ENCODE measurements at places on chromosomes 11 and 22. TPM values are rescaled to one million over a fixed set of nuclear protein-coding genes. Genes with fewer than 3 reads are reported as not detected.

SAA4 gene
- not detected for total RNA-seq

TREH gene
- not detected for total RNA-seq

CFAP300 gene
- 2.0 TPM for total RNA-seq

ZMAT5 gene
- 27.3 TPM for total RNA-seq

TRIM49 gene
- total RNA-seq, result not detected

CHRDL2 gene
- total RNA-seq, result not detected

DLAT gene
- 15.1 TPM for total RNA-seq

ZBTB16 gene
- 49.4 TPM for total RNA-seq

APOA4 gene
- total RNA-seq, result not detected

ADM2 gene
- 14.5 TPM for total RNA-seq

TYR gene
- total RNA-seq, result not detected

POU2AF2 gene
- total RNA-seq, result not detected

SCGB1D2 gene
- total RNA-seq, result not detected

KLHDC7B gene
- total RNA-seq, result 2.4 TPM

TUG1 gene
- 49.4 TPM for total RNA-seq

TEX12 gene
- not detected for total RNA-seq

RCOR2 gene
- 7.8 TPM for total RNA-seq

FAM181B gene
- not detected for total RNA-seq

SPDYC gene
- total RNA-seq, result not detected

GLB1L3 gene
- not detected for total RNA-seq

GLYAT gene
- total RNA-seq, result not detected

APOA1 gene
- total RNA-seq, result 6.9 TPM

OR52E8 gene
- not detected for total RNA-seq

OR2AG1 gene
- not detected for total RNA-seq

PANX3 gene
- total RNA-seq, result not detected

LARGE2 gene
- not detected for total RNA-seq

SPECC1L gene
- total RNA-seq, result 23.9 TPM

CD44 gene
- 62.2 TPM for total RNA-seq

KRTAP5-9 gene
- not detected for total RNA-seq

TYMP gene
- total RNA-seq, result 57.6 TPM

NLRP14 gene
- total RNA-seq, result not detected

YPEL1 gene
- 0.68 TPM for total RNA-seq

RIMBP3B gene
- total RNA-seq, result 0.09 TPM

TRIM49D1 gene
- total RNA-seq, result not detected

SPA17 gene
- total RNA-seq, result 9.1 TPM

FGF4 gene
- not detected for total RNA-seq

IL17REL gene
- not detected for total RNA-seq

CATSPER1 gene
- not detected for total RNA-seq

APOL4 gene
- total RNA-seq, result 2.2 TPM

VWCE gene
- 2.2 TPM for total RNA-seq

MRGPRX4 gene
- not detected for total RNA-seq

CDHR5 gene
- not detected for total RNA-seq

MMP27 gene
- total RNA-seq, result not detected

RFPL2 gene
- not detected for total RNA-seq

HSPB2 gene
- total RNA-seq, result 1.2 TPM

FOLR2 gene
- not detected for total RNA-seq

ANKK1 gene
- total RNA-seq, result not detected

NECTIN1 gene
- total RNA-seq, result 2.0 TPM

CENPM gene
- 2.6 TPM for total RNA-seq

OR2AT4 gene
- not detected for total RNA-seq

OSBP2 gene
- total RNA-seq, result 2.0 TPM

APOBEC3C gene
- total RNA-seq, result 30.5 TPM

AGBL2 gene
- 1.4 TPM for total RNA-seq

TMEM86A gene
- total RNA-seq, result 1.2 TPM

GPHA2 gene
- total RNA-seq, result not detected

MS4A4E gene
- not detected for total RNA-seq

ANGPTL5 gene
- not detected for total RNA-seq

MAPK8IP1 gene
- total RNA-seq, result 10.0 TPM

All from pericardium fibroblast (primary cell).